Naive thymus-derived CD4-positive, alpha-beta T cell (primary cell): ENCODE measurements at places on chromosomes 6 and 20.

DNA sequence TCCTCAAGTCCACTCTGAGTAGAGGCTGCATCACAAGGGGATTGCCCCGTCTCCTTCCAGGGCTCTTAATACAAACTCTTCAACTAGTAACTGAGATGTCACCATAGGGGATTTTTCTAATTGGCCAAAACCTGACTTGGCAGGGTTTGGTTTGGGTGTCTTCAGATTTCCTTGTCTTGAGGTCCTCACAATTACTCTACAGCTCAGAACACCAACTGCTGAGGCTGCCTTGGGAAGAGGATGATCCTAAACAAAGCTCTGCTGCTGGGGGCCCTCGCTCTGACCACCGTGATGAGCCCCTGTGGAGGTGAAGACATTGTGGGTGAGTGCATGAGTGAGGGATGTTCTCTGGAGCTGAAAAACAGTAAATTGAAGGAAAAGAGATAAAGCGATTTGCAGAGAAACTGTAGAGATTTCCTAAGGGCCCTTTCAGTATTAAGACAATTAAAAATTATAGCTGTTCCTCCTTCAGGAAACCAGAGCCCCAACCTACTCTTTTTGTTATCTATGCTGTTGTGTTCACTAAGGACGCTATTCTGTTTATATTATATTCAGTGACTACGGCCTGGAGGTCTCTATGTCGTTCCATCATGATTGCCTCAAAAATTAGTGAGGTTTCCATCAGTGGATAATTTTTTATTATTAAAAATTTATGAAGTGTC lies at the start of gene HLA-DQA1:
Gene HLA-DQA1 (plus strand): TSS at position 188 of the 662 bp plus-strand sequence. CDS start 53 bp downstream, at position 241.
- no peak for DNase-seq

GRCh38 chr6:56864171-56864616 lies 90.7 kb upstream of the BEND6 start:
- DNase-seq, result no peak

DNA sequence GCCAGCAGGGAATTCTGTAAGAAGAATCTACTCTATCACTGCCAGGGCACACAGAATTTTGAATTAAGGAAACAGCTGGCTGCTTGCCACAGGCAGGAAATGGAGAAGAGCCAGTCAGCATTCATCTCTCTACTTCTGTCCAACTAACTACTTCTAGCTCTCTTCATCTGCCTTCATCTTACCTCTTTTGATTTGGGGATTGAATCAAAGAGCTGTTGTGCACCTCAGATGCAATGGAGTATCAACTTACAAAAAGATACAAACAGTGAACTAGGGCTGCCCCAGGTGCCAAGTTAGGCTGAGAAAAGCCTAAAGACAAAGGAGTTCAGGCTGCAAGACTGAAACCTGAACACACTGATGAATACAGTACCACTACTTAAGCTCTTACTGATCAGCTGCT lies 82.0 kb downstream of the PTPRK start:
- DNase-seq, result no peak

DNA sequence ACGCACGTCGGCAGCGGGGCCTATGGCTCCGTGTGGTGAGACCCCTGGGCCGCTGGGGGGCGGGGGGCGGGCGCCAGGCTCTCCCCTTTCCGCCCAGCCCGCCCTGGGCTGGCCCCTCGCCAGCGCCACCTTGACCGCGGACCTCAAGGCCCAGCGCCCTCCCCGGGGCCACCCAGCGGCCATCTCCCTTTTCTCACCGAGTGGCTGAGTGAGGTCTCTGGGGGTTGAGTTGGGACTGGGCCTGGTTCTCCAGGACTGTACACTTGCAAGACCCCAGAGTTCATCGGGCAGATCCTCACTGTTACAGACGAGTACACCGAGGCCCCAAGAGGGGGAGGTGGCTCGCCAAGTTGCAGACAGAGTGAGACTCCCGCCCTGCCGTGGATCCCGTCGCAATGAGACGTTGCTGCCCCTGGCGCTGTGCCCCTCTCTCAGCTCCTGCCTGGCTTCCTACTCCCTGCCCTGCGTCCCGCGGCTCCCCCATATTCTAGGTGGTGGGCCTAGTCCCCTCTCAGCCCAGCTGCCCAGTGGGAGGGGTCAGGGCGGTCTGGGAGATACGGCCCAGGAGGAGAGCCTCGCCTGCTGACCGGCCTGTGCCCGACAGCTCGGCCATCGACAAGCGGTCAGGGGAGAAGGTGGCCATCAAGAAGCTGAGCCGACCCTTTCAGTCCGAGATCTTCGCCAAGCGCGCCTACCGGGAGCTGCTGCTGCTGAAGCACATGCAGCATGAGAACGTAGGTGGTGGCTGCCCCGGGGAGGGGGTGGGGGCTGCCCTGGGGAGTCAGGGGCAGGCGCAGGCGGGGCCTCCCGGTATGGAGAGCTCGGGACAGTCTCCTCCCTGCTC lies 576 bp downstream of the MAPK13 start:
- DNase-seq, result peak; percentile 46

- no peak for DNase-seq
Measured at GRCh38 chr20:51042064-51042463, 19.2 kb upstream of the KCNG1 start.

GRCh38 chr6:408599-409102 lies 17.1 kb downstream of the IRF4 start:
- DNase-seq, result no peak

DNA sequence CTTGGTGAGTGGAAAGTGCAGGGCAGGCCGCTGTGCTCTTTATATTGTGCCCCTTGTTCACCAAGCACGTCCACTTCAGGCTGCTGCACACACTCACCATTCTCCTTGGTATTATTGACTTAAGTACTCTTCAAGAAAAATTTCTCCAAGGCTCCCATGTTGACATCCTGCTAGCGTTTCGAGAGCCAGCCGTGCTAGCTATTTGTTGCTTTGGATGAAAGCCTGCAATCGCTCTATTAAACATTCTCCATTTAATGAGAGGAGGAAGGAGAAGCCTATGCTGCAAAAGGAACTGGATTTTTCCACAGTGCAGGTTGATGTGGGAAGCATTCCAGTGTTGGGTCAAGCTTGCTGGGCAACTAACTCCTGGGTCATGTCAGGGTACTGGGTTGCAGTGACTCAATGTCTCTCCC lies 113.5 kb downstream of the CD83 start:
- DNase-seq, result no peak

DNA sequence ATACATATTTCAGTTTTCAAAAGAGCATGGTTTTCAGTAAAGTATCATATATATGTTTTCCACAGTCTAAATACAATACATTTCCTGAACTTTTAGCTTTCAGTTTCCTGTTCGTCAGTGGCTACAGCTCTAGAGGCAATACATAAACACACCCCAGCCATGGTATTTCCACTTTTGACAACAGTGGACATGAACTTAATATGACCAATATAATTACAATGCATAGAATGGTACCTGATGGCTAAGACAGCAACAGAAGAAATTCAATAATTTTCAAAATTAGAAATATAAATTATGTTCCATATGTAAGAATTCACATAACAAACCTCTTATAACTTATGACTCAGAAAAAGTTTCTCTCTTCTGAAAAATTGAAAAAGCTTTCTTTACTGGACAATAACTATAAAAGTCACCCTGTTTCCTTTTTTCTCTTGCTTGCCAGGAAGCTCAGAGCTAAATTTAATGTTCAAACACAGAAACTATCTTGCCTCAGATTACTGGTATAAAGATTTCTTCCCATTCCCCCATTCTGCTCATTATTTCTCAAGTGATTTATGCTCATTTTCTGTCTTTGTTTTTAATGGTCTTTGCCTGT lies 19.2 kb downstream of the FKBP5 start:
- peak; percentile 29 for DNase-seq
